Endothelial cell of coronary artery (primary cell): ENCODE measurements at places on chromosomes 2 and 18. TPM values are rescaled to one million over a fixed set of nuclear protein-coding genes. Genes with fewer than 3 reads are reported as not detected.

The VSNL1 gene
- not detected in 2 replicates for total RNA-seq

The FAM117B gene
- 1.4 and 2.4 TPM in 2 replicates for total RNA-seq

The EMX1 gene
- not detected in 2 replicates for total RNA-seq

The SCN7A gene
- total RNA-seq, result not detected in 2 replicates

The ASB18 gene
- total RNA-seq, result not detected in 2 replicates

The HADHB gene
- total RNA-seq, result 91.4 and 118 TPM in 2 replicates

The PPM1B gene
- 19.7 and 22.0 TPM in 2 replicates for total RNA-seq

The PDCD1 gene
- not detected in 2 replicates for total RNA-seq

The KIAA2012 gene
- total RNA-seq, result not detected in 2 replicates

The KIF1A gene
- total RNA-seq, result 0.09 TPM in 1 of 2 replicates, not detected in the other

The ARMC9 gene
- 19.6 and 26.1 TPM in 2 replicates for total RNA-seq

The TRIM54 gene
- total RNA-seq, result not detected in 2 replicates

The TGFA gene
- total RNA-seq, result 0.09 and 0.38 TPM in 2 replicates

The GRHL1 gene
- 0.63 and 0.75 TPM in 2 replicates for total RNA-seq

The PFN4 gene
- 0.18 and 0.28 TPM in 2 replicates for total RNA-seq
